ENCODE measurements at places on chromosomes 3 and 15.

GRCh38 chr15:99706557-99707303, 26.5 kb downstream of the LYSMD4 start:
- no peak for DNase-seq

GRCh38 chr3:149547954-149548668, 73.6 kb downstream of the TM4SF4 start:
- no peak for DNase-seq

DNA sequence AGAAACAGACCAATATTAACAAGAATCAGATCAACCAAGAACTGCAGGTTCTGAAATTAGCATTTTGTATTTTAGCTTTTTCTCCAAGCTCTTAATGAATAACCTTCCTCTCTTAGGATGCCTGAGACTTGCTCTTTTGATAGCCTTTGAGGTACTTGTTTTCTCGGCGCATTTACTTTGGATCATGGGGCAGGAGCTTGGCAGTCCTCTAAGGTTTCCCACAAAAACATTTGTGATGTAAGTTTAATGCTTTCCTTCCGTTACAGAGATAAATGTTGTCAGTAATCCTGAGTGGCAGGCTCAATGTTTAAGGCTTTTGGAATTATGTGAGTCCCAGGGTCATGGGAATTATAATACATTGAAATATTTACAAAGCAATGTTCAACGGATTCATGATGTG, 137.8 kb upstream of the SNTN start:
- DNase-seq: no peak

- no peak for DNase-seq
Observed at GRCh38 chr3:10457560-10457959, 47.8 kb downstream of the ATP2B2 start.

- no peak for DNase-seq
Observed at GRCh38 chr15:42218953-42219592, 11.0 kb upstream of the VPS39 start.

GRCh38 chr3:57544181-57545125, at the start of gene DNAH12:
DNAH12 (minus strand) TSS chr3:57544344; CDS start chr3:57542870, 1,474 bp downstream.
- no peak for DNase-seq

- no peak for DNase-seq
Observed at GRCh38 chr3:42184651-42185443, 81.1 kb downstream of the CCK start.

GRCh38 chr3:124412644-124413043, 317.6 kb upstream of the UMPS start:
- no peak for DNase-seq

DNA sequence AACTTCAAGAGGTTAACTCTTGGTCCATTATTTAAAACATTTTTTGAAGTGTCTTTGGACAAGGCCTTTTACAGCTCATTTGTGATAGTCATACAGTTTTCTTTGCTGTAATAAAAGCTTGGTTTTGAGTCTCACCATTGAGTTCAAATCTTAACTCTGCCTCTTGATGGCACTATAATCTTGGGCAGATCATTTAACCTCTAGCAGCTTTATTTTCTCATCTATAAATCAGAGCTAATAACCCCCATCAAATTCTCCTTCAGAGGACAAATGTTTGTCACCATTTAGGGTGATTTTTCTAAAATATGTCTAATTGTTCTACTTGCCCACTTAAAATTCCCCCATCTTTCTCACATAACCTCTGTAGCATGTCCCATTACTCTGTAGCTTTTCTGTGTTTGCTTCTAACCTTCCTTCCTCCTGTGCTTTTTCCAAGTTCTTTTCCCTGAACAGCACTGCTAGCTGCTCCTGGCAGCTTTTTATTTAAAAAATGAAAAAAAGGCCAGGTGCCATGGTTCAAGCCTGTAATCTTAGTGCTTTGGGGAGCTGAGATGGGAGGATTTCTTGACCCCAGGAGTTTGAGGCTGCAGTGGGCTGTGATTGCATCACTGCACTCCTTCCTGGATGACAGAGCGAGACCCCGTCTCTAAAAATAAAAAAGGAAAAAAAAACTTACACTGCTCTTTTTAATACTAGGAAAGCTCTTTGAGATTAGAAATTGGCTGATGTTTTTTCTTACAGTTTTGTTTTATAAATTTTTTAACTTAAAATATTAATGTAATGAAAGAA, 28.5 kb downstream of the UBE2E1 start:
- no peak for DNase-seq

- no peak for DNase-seq
Observed at GRCh38 chr3:127612966-127613365, 14.8 kb downstream of the MCM2 start.

DNA sequence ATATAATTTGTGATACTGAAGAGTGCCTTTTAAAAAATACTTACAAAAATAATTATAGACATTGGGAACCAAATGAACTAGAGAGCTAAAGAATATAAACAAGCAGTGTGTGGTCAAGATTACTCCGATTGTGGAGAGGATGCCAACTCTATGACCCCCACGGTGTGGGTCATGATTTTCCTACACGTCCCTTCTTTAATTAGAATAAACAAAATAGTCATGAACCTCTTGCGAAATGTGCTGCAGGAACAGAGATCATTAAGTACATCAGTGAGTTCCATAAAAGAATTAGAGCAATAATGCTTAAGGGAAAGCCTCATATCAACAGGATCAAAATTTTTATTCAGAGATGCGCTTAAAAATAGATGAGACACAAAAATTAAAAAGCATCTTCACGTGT, 476.6 kb upstream of the ROBO1 start:
- no peak for DNase-seq

DNA sequence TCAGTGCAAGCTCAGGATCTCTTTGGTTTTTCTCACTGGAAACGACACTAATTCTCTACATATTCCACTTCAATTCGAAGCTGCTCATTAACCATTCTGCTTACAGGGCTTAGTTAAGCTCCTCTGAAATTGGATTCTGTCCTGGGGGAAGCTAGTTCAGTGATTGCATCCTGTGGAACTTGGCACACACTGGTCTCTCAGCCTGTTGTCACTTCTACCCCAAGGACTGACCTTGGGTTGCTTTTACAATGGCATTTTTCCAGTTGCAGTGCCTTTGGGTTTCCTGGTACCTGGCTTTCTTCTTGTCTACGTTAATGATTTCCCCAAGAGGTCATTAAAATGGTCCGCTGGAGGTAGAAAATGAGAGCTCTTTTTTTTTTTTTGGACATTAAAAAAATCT, 33.3 kb upstream of the GABRB3 start:
- no peak for DNase-seq

DNA sequence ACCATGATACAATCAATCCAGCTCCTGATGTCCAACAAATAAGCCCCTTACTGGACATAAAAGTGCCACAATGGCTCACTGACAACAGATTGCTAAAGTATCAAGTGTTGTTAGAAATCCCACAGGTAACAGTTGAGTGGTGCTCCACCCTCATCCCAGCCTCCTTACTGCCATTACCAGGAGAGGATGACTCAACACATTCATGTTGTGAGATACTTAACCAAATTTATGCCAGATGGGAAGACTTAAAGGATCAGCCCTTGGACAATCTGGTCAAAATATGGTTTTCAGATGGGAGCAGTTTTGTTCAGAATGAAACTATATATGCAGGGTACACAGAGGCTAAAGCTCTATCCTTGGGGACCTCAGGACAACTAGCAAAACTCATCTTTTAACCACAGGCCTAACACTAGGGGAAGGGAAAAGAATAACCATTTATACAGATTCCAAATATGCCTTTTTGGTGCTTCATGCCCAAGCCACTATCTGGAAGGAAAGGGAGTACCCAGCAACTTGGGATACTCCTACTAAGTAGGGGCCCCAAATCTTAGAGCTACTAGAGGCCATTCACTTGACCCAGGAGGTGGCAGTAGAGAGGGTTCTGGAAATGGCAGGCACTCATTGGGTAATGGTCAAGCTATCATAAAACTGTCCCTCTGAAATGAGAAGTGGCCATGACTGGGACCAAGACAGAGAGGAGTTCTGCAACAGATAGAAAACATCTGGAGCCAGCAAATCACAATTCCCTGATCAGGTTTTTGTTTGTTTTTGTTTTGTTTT, 6.9 kb upstream of the ZNF662 start:
- DNase-seq: no peak

GRCh38 chr15:74108111-74108510, 22.3 kb upstream of the ISLR2 start:
- no peak for DNase-seq

DNA sequence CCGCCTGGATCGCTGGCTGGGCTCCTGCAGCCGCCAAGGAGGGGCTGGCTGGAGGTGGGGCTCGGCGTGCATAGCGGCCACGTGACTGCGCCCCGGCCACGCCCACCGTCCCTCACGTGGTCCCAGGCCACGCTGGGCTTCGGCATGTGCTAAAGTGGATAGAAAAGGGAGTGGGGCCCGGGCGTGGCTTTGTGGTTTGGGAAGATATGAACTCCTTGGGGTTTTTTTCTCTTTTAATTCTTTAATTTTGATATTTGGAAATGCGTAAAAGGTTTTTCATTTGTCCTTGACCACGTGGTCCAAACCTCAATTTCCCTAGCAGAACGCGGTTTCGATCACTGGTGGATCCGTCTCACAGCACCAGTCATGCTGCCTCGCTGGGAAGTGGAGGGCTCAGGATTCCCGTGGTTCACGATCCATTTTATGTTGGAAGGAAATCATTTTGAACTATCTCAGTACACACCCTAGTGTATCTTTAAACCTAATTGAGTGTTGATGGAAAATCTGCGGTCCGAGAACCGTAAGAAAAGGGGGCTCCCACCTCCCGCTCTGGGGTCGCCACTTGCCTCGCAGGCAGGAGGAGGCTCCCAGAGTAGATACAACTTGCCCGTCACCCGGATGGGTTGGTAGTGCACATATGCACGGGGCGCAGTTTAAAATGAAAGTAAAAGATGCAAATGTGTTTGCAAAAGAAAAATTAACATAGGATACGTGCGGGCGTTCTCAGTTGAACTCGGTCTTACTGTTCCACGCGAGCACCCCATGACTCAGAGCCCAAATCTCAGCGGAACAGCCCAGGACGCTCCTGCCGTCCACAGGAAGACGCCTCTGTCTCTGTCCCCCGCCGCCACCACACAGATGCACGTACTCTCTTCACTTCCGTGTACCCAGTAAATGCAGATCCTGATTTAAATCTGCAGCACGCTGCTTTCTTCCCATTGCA, 141.9 kb downstream of the PGPEP1L start:
- peak; percentile 63 for DNase-seq

DNA sequence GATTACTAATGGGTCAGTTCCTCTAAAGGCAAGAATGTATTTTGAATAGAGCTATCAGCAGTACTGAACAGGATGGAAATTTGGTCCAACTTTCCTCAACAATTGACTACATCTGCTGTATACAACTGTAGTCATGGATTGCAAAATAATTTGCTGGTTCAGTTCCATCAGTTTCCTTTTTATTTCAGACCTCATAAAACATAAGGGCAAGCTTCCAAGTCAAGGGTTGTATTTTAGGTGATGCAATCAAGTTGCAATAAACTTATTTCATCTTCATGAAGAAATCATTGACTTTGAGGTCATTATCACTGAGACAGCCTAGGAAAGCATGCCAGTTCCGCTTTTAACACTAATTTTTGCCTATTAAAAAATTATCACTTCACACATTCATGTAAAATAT, 90.4 kb upstream of the TSEN2 start:
- DNase-seq: no peak

DNA sequence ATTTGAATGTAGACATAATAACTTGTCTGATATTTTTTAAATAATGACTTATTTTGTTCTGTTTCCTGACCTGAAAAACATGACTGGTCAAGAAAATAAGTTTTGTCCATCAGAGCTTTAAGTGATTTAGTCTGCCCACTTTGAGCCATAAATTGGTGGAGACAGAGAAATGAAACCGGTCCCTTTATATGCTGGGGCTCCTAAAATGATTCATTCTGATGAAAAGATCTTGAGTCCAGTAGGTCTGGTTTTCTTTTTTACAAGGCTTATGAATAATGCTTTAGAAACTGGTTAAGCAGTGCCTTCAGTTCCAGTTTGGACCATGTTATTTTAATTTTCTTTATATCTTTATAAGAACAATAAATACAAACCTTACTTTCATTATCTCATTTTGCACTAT, 293.2 kb downstream of the DIPK2A start:
- no peak for DNase-seq

DNA sequence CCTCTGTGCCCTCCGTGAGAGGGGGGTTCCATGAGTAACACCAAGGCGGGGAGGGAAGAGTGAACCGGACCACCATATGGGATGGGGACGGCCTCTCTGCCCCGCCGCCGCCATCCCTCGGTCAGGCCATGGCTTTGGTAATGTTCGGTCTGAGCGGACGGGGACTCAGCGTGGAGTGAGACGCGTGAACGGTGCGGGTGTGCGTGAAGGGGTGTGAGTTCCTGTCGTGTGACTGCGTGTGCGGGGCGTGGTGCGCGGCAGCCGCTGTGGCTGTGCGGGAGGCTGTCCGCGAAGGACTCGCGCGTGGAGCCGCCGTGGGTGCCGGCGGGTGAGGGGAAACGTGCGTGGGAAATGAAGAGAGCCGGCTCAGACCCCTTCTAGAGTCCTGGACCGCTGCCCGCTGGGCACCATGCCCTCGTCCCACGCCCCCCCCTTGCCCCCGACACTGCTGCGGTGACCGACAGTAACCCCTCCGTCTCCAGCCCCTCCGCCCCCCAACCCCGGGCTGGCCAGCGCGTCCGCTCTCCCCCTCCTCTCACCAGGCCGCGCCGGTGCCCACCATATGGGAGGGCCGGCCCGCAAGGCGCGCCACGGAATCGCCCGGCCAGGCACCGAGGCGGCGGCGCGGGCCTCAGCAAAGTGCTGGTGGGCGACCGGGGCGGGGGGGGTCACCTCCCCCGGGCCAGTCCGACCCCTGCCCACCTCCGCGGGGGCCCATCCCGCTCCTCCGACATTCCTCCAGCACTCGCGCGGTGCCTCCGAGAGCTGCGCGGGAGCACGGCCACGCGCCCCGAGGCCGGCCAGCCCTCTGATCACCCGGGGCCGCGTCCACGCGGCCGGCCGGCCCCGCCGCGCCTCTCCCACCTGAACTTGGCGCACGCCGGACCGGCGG, 589 bp downstream of the KLF15 start:
- peak; percentile 54 for DNase-seq

GRCh38 chr3:183854318-183855035, 29.1 kb upstream of the MAP6D1 start:
- DNase-seq: no peak

- DNase-seq: no peak
Observed at GRCh38 chr15:83158393-83158792, 49.2 kb downstream of the HDGFL3 start.

GRCh38 chr3:89032346-89033013, 74.9 kb upstream of the EPHA3 start:
- no peak for DNase-seq

GRCh38 chr3:65039754-65040210, 352.0 kb upstream of the ADAMTS9 start:
- DNase-seq: no peak

DNA sequence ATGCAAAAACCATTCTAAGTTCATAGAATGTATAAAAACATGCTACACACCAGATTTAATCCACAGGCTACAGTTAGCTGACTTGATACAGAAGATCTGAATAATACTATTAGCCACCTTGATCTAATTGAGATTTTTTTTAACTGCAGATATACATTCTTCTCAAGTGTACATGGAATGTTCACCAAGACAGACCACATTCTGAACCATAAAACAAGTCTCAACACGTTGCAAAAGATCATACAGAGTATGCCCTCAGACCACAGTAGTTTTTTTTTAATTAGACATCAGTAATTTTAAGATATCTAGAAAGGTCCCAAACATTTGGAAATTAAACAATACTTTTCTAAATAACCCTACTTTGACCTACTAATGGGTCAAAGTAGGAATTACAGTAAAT, 83.3 kb downstream of the FGF7 start:
- DNase-seq: no peak

GRCh38 chr3:14124223-14124614, 451 bp downstream of the CHCHD4 start:
- DNase-seq: peak; percentile 78

Data from globus pallidus (tissue), 1 donor.